ENCODE measurements at places on chromosomes 4 and X.
A peak's percentile ranks its signal among the peaks of the same experiment; 100 is the strongest.

DNA sequence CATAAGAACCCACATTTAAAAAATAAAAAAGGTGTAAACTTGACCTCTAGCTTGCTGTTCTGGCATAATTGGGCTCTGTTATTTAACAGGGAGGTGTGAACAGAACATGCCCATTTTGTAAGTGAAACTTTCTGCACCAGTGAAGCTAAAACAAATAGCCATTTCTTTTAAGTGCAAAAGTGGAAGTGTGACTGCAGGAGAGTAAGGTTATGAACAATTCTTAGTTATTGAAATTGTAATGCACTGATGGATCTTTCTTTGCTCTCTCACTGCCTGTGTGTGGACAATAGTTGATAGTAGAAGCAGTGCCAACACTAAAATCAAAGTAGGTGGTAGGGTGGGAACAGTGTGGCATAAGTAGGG lies 12.6 kb downstream of the P2RY10 start:
- DNase-seq, result no peak

DNA sequence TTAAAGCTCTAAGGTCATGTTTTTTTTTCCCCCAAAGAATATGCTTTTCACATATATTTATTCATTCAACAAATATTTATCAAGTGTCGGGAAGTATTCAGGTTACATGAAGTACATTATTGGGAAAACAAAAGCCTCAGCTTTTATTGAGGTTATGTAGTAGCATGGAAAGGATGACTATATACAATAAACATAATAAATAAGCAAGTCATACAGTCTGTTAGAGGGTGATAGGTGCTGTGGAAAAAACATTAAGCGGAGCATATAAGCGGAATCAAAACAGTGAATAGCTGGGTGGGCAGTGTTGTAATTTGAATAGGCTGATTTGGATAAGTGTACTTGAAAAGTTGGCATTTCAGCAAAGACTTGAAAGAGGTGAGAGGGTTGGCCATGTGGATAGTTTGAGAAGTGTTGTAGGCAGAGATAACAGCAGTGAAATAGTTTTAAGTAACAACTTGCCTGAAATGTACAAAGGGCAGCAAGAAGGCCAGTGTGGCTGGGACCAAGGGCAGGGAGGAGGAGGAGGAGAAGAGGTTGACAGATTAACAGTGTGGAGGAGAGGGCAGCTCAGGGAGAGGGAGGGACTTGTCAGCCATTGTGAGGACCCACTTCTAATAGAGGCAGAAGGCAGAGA lies 558.7 kb downstream of the SPRY1 start:
- DNase-seq, result no peak

DNA sequence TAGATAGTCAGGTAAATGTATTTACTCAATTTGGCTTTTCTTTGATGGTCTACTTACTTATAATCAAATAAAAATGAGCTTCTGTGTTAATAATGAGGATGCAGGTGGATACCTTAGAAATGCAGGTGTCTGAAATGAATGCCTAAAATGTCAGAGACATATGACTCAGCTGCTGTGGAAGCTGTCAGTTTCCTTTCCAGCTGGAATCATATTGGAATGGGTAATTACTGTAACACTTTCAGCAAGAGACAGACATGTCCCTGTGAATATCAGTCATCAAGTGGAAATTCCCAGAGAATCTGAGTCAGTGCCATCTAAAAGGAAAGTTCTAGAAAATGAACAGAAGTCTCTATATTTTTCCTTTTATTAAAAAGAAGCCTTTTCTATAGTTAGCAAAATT lies 783.0 kb upstream of the AADAT start:
- no peak for DNase-seq

DNA sequence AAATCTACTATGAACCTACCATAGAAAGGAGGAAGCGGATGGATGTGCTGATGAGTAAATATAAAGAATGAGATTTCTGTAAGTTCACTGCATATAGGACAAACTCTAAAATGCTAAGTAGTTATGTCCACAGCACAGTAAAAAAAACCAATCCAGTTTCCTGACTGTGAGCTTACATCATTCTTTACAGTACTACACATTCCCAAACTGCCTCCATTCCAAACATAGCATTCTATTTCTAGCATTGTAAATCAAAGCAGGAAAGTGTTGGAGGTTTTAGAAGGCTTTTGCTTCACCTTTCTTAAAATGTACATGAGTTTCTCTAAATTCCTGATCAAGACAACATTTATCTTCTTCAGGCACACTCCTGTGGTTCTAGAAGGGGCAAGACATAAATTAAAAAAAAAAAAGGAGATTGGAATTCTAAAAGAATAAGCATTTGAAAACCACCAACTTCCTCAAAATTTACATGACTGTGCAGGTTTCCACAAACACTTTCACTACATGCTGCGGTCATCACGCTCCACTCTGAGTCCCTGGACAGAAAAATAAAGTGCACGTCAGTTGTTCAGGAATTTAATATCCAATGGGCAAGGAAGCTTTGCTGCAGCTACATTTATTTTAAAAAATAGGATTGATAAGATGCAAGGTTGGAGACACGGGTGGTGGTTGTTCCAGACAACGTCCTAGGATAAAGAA lies 297.6 kb upstream of the STS start:
- DNase-seq, result no peak

DNA sequence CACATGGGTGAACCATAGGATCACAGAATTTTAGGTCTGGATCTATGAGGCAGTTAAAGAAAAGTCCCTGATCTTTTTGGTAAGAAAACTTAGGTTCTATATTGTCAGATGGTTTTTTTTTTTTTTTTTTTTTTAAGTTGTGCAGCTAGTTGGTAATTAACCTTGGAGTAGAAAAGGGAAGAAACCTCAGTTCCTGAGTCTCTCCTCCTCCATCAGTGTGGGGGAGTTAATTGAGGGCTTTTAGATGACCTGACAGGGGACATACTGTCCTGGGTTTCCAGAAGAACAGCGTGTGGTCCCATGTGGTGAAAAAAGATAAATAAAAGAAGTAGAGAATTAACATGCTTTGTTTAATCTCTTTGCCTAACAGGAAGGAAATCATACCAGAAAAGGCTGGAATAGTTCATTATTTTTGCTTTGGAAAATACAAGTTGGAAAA lies 123.7 kb downstream of the ARHGAP10 start:
- DNase-seq, result no peak

GRCh38 chr4:110618581-110619462 lies 4.1 kb downstream of the PITX2 start:
- no peak for DNase-seq

DNA sequence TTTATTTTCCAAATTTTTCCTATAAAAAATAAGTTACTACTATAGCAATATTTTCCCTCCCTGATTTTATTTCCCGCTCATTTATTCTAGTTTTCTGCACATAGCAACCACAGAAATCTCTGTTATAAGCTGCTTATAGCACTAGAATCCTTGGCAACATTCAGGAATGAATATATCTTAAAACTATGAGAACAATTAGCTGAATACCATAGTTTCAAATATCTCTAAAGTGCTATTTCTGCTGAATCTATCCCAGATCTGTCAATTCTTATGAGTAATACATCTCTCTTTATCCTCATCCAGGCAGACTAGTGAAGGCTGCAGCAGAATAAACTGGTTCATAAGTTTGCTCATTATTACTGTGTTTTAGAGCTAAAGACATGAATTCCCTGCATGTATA lies 622.9 kb upstream of the DIPK2B start:
- no peak for DNase-seq

DNA sequence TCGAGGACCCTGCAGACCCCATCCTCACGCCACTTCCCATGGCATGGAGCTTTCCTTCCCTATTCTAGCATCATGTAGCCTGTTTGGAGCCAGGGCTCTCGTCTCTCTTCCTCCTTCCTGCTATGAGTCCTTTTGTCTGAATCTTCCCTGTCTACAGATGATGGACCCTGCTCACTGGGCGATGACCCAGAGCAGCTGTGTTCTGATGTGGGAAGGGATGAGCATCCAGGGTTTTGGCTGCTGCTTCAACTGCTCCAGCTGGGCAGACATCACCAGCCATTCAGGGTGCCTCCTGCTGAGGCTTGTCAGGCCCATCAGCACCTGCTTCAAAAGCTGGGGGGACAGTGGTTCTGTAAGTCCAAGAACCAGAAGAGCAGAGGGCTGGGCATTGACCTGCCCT lies 3.2 kb upstream of the CCKAR start:
- no peak for DNase-seq

DNA sequence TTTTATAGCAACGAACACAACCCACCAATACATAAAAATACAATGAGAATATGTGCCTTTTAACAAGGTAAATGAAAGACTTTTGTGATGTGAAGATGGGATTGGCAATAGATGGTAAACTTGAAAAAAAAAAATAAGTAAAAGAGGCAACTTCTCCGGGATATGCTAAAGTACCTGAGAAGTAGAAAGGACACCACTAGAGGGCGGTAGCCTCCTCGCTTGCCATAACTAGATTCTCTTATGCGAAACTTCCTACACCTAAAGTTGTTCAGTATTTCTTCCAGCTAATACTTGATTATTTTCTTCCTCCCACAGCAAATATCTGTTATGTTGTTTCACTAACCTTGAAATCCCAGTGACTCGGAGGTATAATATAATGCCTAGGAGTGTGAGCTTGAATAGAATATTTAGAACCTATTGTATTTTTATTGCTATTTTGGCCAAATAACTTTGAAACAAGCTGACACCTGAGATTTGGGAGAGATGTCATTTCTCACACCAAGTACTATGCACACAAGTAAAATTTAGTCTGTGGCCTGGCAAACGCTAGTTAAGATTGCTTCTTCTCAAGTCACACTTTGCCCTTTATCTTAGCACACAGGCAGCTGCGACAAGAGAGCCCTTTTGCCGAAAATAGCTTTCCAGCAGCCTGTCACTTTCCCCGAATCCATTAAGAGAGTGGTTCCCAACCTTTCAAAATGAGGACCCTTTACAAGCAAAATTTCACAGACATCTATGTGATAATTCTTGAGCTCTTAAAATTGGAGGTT lies 44.9 kb upstream of the PDLIM5 start:
- DNase-seq, result peak; percentile 7

GRCh38 chr4:98658287-98659105 lies at the start of gene TSPAN5:
TSS of gene TSPAN5 (minus strand) at chr4:98658611.
- DNase-seq, result peak; percentile 82

- DNase-seq, result no peak
These were observed 538.3 kb upstream of the GALNT7 start for GRCh38 chr4:172630280-172630679.

DNA sequence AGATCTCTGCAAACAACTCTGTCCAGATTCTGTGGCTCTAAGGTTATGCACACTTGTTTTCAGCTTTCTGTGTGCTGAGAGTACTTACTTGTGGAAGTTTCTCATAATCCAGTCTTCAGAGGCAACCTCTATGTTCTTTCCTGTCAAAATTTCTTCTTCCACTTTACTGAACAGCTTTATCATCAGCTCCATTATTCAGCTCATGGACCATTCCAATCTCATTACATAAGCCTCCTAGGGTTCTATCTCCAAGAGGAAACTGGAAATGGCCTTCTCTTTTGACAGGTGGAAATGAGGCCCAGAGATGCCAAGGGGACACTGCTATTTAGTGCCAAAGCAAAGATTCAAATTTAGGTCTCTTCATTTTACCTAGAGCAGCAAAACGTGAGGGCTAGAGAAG lies 61.3 kb downstream of the CHRDL1 start:
- DNase-seq, result no peak

- no peak for DNase-seq
These were observed 35.4 kb upstream of the PGRMC2 start for GRCh38 chr4:128322986-128323385.

- no peak for DNase-seq
These were observed 336.4 kb downstream of the ARHGAP10 start for GRCh38 chr4:148068065-148068911.

- no peak for DNase-seq
These were observed 13.3 kb upstream of the RBBP7 start for GRCh38 chrX:16883487-16883804.

- DNase-seq, result no peak
These were observed 3.7 kb upstream of the NR3C2 start for GRCh38 chr4:148445860-148446330.

- peak; percentile 71 for DNase-seq
These were observed 35.0 kb upstream of the CLCN4 start for GRCh38 chrX:10121787-10122186.

GRCh38 chr4:52617336-52618020 lies 41.6 kb downstream of the USP46 start:
- DNase-seq, result no peak

- DNase-seq, result peak; percentile 51
These were observed 20.6 kb upstream of the TEC start for GRCh38 chr4:48290146-48290772.

GRCh38 chr4:161254375-161254774 lies 909.4 kb downstream of the FSTL5 start:
- no peak for DNase-seq

DNA sequence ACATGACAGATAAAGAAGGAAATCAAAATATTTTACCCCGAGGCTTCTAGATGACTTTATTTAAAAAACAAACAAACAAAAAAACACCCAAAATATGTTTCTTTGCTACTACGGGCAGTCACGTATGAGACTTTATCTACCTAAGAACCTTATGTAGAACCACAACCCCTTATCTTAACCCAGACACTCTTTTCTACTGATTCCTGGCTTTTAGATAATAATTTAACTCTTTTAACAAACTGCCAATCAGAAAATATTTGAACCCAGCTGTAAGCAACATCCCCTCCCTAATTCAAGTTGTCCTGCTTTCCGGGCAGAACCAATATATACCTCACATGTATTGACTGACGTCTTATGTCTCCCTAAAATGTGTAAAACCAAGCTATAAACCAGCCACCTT lies 15.4 kb downstream of the ELOVL6 start:
- DNase-seq, result no peak

DNA sequence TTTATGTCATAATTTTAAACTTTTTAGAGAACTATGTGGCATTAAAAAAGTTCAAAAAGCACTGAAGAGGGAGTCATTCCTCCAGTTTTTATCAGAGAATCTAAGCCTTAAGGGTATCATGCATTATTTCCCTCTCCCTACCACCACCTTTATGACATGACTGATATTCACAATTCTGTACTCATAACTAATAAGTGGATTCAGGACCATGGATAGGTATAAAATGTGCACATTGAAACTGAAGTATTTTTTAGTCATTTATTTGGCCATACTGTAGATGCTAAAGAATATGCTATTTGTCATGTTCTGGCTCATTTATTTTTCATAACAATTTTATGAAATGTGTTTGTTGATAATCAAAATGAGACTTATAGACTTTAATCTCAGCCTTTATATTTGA lies 897.5 kb upstream of the AGA start:
- DNase-seq, result no peak

- DNase-seq, result peak; percentile 2
These were observed 47.0 kb upstream of the MID1IP1 start for GRCh38 chrX:38754102-38754790.

- peak; percentile 34 for DNase-seq
These were observed 8.3 kb upstream of the ASB5 start for GRCh38 chr4:176277162-176277904.

- peak; percentile 40 for DNase-seq
These were observed 84.6 kb downstream of the PPP3CA start for GRCh38 chr4:101262683-101263082.

DNA sequence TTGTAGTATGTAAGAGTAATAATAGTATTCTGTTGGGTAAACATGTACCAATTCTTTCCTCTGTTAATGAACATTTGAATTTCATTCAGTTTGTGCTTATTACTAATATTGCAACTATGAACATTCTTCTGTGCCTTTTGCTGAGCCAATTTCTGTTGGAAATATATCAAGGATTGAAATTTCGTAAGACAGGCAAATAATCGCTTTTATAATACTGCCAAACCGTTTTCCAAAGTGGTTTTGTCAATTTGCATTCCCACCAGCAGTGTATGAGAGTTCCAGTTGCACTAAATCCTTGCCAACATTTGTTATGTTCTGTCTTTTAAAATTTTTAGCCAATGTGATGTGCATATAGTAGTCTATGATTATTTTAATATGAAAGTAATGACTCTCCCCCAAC lies 38.6 kb downstream of the MAGEB17 start:
- no peak for DNase-seq

- DNase-seq, result no peak
These were observed 29.0 kb downstream of the NKX3-2 start for GRCh38 chr4:13515268-13515667.

All from germinal center (tissue), 1 donor.